ENCODE measurements at places on chromosomes 2 and 18.

DNA sequence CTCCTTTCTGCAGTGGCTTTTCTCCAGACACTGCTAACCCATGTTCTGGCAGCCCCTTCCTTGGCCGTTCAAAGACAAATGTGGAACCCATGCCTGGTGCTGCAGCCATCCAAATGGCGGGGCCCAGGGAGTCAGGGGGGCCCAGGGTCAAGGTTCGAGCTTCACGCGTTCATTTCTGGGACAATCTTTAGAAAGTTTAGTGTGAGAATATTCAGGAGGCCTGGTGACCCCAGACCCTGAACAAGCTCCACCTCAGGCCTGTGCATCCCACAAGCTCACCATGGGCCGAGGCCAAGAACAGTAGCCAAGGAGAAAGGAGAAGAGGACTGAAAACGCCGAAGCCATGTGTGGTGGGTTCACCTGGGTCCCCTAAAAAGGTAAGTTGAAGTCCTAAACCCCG lies 54.4 kb downstream of the ANKMY1 start:
- DNase-seq, result no peak

- DNase-seq, result no peak
Measured at GRCh38 chr18:66632756-66633155, 28.9 kb upstream of the CDH19 start.

- DNase-seq, result no peak
Measured at GRCh38 chr18:79756826-79757225, 40.9 kb upstream of the KCNG2 start.

DNA sequence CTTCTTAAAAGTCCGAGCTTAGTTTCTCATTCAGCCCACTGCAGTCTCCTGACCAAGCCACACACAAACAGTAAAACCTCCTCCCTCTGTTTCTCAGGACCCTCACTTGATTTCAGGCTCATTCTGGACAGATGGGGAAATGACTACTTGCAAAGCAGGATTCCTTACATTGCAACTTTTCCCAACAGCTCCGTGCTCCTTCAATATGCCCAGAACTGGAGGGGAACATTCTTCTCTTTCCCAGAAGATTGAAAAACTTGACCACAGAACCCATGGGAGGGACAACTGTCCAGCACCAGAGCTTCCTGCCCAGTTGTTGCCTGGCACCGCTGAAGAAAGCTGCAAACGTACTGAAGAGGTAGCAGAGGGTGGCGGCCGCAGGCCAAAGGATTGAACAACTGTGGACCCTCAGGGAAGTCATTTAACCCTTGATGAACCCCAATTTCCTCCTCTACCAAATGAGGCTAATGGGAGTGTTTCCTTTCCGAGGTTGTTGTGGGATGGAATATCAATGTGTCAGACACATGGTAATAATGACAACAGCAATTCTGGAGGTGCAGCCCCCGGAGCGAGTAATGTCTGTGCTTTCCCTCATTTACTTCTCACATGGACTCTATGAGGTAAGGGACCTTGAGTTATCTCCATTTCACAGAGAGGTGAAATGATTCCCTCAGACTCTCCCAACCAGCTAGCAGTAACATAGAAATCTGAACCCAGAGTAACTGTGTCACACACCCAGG lies 25.0 kb downstream of the BCL11A start:
- DNase-seq, result no peak

GRCh38 chr2:125479143-125479636 lies 1176.8 kb upstream of the GYPC start:
- DNase-seq, result no peak

GRCh38 chr2:235024931-235025773 lies 73.3 kb downstream of the SH3BP4 start:
- no peak for DNase-seq

All from stimulated activated CD8-positive, alpha-beta memory T cell treated with anti-CD3 and anti-CD28 coated beads, Interleukin-4, amount 100 ng/mL, for 1 hour (primary cell).